Kidney glomerular epithelial cell (primary cell): ENCODE measurements at places on chromosomes 16 and 17.
A peak's percentile ranks its signal among the peaks of the same experiment; 100 is the strongest.

- DNase-seq: no peak
Observed at GRCh38 chr17:63786971-63787711, 13.2 kb downstream of the DDX42 start.

- no peak for DNase-seq
Observed at GRCh38 chr17:44758414-44759085, at the start of gene ADAM11. TSS of gene ADAM11 (plus strand) at chr17:44758988. CDS start at chr17:44759200, 212 bp downstream.

DNA sequence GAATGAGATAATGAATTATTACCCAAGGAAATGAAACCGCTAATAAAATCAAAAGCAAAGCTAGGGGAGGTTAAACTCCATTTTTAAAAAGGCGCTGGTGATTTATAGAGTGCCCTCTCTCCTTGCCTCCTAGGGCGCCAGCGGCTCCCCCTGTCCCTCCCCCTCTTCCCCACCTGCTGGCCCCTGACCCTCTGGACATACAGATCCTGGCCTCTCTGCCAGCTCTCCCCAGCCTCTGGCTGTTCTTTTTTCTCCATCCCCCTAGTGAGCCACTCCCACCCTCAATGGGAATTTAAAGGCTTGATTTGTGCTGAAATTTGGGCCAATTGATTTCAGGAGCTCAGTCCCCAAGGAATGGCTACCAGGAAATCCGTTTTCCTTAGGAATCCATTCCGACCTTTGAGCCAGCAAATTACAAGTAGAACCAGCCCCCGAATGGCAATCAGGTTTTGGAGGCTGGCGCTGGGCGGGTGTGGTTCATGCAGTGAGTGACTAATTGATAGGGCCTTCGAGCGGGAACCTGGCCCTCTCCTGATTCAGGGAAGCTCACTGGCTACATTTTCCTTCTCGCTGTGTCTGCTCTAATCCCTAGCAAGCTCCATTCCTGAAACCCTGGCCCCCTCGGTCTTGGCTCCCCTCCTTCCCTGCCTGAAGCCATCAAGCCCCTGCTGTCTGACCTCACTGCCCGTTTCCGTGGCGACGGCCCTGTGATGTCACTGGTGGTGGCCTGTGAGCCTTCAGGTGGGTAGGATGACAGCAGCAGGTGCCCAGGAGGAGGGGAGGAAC is 141.9 kb upstream of the SDK2 start:
- no peak for DNase-seq

DNA sequence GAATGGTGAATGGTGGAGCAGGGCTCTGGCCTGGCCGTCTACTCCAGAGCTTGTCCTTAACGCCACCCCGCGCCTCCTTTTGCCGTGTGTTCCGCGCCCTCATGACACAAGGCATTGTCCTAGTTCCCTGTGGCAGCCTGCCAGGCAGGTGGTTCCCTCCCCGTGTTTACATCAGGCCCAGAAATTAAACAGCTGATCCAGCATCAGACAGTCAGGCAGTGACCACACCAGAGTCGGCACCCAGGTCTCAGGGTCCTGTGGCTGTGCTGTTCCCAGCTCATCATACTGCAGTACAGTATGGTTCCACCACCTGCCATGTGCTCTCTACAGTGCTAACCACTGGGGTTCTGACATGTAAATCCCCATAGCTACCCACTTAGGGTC is 119.7 kb downstream of the RAB11FIP4 start:
- no peak for DNase-seq

GRCh38 chr17:4327606-4328005 is 38.9 kb downstream of the UBE2G1 start:
- no peak for DNase-seq

- no peak for DNase-seq
Observed at GRCh38 chr17:40872416-40872815, 5.4 kb upstream of the KRT12 start.

- no peak for DNase-seq
Observed at GRCh38 chr17:37135576-37135975, 186.8 kb downstream of the AATF start.

DNA sequence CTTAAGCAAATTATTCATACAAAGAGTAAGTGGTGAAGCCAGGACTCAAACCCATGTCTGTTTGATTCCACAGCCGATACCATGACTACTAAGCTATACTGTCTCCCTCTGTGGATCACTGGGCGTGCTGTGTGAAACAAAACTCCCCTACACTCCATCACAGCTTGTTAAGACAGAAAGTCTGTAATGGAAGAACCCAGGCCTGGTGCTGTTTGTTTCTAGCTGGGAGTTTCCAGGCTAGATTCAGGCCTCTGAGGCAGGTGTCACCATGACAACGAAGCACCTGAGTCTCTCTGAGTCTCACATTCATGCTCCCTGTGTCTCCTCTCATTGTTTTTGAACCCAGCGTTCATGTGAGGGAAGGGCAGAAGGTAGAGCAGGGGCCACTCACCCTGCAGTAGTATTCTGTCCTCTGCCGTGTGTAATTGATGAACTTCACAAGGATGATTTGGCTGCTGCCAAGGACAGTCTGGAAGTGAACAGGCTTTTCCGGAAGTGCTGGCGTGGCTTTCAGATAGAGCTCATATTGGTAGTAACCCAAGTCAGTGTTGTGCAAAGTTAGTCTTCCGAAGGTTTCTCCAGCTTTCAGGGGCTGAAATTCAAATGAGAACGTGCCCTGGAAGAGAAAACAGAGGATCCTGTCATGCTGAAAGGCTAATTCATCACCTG is 8.6 kb upstream of the VAC14 start:
- DNase-seq: no peak

GRCh38 chr16:56212144-56212543 is 20.9 kb downstream of the GNAO1 start:
- no peak for DNase-seq

- DNase-seq: no peak
Observed at GRCh38 chr16:83727751-83728352, 79.9 kb upstream of the HSBP1 start.

DNA sequence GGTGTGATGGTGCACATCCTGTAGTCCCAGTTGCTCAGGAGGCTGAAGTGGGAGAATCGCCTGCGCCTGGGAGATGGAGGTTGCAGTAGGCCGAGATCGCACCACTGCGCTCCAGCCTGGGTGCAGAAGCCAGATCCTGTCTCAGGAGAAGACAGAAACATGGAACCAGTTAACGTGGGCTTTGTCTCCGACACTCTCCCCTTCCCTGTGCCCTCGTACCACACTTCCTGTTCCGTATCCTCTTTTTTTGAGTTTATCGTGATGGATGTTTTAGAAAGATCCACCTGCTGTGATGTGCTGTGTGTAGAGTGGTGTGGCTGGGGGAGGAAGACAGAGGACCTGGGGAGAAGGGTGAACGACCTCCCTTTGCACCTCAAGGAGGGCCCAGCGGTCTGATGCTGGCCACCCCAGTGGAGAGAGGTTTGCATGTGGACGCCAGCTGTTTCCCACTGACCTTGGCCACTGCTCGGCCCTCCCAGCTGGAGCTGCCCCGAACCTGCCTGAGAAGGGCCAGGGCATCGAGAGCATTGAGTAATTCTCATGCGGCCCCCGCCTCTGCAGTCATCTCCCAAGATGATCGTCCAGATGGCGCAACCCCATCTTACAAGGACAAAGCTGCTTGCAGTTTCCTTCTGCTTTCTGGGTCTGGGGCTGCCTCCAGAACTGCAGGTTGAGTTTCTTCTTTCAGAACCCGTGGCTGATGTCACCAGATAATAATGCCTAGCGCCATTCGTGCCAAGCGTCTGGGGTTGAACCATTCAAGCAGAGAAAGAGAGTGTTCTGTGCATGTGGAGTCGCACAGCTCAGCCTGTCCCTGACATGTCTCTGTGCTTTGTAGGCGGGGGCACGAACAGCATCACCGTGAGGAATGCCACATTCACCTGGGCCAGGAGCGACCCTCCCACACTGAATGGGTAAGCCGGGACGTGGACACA is 126.3 kb downstream of the ABCC1 start:
- peak; percentile 1 for DNase-seq

DNA sequence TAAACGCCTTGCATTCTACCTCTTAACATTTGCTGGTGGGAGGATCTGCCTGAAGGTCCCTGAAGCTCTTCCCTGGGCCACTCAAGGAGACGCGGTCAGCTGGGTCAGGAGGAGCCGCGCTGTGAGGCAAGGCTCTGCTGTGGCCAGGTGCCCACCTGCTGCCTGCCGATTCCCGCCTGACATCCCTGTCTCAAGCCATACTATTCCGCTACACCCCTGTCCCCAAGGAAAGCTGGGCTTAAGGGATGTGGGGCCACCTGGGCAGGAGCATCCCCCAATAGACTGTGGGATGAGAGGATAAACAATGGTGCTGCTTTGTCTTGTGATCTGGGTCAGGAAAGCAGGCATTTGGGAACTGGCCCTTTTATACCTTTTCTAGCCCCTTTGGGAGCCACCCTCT is 5.1 kb downstream of the TPPP3 start:
- DNase-seq: no peak

- peak; percentile 5 for DNase-seq
Observed at GRCh38 chr17:30477774-30478115, 537 bp downstream of the GOSR1 start.

- DNase-seq: no peak
Observed at GRCh38 chr17:33972763-33973162, 282.3 kb upstream of the CCL2 start.

DNA sequence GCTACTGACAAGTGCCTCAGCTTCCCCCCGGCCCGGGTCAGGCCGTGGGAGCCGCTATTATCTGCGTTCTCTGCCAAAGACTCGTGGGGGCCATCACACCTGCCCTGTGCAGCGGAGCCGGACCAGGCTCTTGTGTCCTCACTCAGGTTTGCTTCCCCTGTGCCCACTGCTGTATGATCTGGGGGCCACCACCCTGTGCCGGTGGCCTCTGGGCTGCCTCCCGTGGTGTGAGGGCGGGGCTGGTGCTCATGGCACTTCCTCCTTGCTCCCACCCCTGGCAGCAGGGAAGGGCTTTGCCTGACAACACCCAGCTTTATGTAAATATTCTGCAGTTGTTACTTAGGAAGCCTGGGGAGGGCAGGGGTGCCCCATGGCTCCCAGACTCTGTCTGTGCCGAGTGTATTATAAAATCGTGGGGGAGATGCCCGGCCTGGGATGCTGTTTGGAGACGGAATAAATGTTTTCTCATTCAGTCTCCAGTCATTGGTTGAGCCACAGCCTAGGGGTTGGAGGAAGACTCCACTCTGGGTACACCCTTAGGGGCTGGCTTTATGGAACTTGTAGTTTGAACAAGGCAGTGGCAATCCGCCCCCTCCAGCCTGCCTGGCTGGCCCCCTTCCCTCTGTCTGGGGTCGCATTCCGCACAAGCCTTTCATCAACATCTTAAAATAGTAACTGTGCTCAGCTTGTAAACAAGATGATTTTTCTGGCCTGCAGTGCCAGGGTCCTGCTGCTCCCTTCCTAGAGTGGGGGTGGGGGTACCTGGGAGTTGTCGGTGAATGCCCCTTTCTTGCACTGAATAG is 4.1 kb downstream of the SYNGR2 start:
- no peak for DNase-seq

DNA sequence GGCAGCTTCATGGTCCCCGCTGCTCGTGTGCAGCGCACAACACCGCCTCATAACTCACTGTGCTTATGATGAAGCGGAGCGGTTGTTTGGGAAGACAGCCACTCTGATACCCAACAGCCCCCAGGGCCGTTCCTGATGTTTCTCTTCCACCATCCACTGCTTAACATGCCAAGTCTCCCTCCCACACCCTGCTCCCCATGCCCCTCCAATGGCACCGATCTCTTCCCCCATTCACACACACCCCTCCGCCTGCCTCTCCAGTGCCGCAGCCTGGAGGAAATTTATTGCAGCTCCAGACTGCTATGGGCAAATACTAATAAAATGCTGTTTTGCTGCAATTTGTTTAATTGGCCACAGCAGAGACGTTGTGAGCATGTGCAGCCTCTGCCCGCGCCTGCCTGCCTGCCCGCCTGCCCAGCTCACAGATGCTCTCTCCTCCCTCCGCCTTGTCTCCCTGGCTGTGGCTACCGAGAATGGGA is 80.3 kb upstream of the LHX1 start:
- DNase-seq: no peak

DNA sequence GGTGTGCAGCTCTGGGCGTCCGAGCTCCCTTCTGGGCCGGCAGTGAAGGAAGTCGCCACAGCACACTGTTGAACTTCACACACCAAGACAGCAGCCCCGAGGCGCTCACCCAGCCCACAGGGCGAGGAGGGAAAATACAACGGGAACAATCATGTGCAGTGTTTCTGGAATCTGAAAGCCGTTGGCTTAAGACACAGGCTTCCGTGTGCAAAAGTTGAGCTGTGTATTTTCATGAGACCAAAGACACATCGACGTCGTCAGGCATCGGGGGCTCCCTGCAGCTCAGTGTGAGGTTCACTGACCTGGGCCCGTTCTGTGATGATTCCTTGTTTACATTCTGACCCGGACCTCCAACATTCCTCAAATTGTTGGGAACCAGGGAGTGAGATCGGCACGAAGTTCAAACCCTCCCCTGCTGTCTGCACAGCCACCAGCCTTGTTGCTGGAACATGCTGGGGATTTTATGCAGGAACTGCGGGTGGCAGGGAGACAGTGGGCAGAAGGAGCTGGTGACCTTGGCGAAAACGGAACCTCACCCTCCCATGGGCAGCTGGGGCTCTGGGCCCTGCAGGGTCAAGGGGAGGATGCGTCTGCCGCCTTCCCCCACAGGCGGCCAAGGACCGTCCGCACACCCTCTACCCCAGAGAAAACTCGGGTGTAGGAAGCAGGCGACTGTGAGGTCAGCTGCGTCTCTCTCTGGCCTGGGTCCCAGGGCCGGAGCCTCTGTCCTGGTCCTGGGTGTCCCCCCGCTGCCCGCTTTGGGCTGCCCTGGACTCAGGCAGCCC is 72.2 kb downstream of the METRNL start:
- DNase-seq: peak; percentile 52

DNA sequence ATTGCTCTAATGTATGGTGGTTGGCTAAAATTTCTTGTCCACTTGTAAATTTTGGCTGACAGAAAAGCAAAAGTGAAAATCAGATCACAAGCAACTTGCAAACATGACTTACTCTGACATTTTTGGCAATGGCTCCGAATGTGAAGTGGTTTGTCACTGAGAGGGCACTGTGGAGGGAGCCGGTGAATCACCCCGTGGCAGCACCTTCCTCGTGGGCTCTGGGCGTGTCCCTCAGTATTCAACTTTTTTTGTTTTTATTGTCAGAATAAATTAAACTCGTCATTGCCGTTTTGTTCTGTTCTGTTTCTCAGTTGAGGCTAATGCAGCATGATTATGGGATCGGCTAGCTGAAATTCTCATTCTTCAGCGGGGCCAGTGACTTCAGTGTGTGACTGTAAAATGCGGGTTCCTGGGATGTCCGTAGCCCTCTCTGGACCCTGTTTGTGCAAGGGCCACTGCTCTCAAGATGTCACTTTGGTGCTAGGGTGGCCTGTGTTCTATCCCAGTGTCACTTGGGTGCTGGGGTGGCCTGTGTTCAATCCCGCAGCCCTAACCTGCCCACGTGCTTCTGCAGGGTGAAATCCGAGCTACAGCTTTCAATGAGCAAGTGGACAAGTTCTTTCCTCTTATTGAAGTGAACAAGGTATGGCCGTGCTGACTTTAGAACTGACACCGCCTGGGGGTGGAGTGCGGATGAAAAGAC is 48.8 kb downstream of the RPA1 start:
- DNase-seq: no peak

GRCh38 chr16:48498769-48499631 is 111.0 kb downstream of the N4BP1 start:
- DNase-seq: no peak

- no peak for DNase-seq
Observed at GRCh38 chr16:57405097-57405496, 530 bp downstream of the CCL17 start.
